ENCODE measurements at places on chromosomes 7 and 10. TPM values are rescaled to one million over a fixed set of nuclear protein-coding genes. Genes with fewer than 3 reads are reported as not detected.

DNA sequence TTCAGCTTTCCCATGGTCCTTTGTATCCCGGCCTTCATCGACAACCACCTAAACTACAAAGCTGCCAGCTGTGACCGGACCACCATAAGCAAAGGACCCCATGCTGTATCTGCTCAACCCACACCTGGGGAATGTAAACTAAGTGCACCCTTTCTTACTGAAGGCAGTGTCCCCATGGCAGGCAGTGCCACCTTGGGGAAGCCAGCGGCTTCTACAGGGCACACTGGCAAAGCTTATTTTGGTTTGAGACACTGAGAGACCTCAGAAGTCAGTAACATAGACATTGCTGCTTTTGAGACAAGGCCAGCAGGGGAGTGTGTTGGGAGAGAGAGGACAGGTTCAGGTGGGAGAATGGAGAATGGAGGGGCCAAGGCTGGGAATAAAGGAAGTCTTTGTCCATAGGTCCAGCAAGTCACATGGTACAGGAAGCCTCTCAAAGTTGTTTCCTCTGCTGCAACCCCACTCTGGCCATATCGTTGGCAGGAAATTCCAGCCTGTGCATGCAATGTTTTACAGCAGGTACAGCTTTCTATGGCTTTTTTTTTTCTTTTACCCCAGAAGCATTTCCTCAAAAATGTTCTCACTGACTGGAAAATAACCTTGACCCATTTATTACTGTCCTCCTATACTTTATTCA is 85.9 kb upstream of the NPVF start:
- no peak for DNase-seq

GRCh38 chr10:30857803-30858202 is 173.9 kb downstream of the ZNF438 start:
- DNase-seq, result peak; percentile 73

GRCh38 chr10:97714401-97715258 is 1.1 kb downstream of the MARVELD1 start:
- peak; percentile 88 for DNase-seq

HSPA12A gene
- total RNA-seq, result 25.7 TPM

DNA sequence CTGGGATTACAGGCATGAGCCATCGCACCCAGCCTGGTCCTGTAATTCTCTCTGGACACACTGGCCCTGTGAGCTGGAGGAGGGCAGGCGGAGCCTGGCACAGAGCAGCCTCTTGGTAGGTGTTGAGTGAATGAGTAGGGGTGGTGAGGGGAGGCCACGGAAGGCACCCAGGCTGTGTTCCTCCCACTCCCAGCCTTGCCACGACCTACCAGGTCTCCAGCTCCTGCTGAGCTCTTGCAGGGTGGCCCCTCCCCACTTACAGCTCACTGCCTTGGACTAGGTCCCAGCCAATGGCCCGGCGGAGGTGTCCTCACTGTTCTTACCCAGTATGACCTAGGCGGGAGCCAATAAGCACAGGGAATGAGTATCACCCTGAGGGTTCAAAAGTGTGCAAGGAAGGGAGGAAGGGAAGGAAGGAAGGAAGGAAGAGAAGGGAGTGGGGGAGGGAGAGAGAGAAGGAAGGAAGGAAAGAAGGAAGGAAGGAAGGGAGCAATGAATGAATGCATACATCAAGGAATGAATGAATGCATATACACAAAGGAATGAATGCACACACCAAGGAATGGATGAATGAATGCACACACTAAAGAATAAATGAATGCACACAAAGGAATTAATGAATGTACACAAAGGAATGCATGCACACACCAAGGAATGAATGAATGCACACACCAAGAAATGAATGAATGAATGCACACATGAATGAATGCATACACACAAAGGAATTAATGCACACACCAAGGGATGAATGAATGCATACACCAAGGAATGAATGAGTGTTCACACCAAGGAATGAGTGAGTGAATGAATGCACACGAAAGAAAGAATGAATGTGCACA is 45.5 kb downstream of the GTF2IRD1 start:
- no peak for DNase-seq

- DNase-seq, result no peak
Measured at GRCh38 chr7:11206177-11206899, 232.7 kb downstream of the PHF14 start.

MYPN gene
- total RNA-seq, result not detected

Data from aorta (tissue), 5 donors.